ENCODE measurements at places on chromosomes 5 and 9.
A peak's percentile ranks its signal among the peaks of the same experiment; 100 is the strongest.

DNA sequence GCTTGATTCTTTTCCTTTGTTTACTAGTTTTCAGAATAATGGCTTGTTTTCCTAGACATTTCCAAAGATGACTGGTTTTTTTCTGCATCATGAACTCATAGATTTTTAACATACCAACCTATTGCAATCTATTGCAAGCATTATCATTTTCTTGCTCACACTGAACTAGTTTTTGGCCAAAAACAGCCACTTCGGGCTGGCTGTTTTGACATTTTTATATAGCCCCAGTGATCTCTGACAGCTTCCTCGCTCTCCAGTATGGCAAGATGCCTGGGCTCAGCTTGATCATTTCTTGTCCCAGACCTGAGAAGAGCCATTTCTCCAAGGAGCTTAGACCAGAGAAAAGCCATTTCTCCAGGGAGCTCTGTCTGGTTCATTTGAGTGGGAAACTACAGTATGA is 94.3 kb upstream of the MAMDC2 start:
- no peak for DNase-seq

GRCh38 chr9:96514108-96514799 is 64.3 kb downstream of the HABP4 start:
- no peak for DNase-seq

- DNase-seq: no peak
Observed at GRCh38 chr5:112004867-112005622, 248.1 kb upstream of the NREP start.

GRCh38 chr9:137030538-137031527 is 1.1 kb downstream of the FUT7 start:
- DNase-seq: peak; percentile 73

- no peak for DNase-seq
Observed at GRCh38 chr9:114038724-114039313, 39.3 kb downstream of the AMBP start.

- DNase-seq: no peak
Observed at GRCh38 chr5:17282283-17283120, 65.1 kb downstream of the BASP1 start.

- DNase-seq: no peak
Observed at GRCh38 chr5:24325306-24325832, 319.4 kb downstream of the CDH10 start.

- DNase-seq: no peak
Observed at GRCh38 chr5:126651013-126651577, 50.3 kb downstream of the PHAX start.

DNA sequence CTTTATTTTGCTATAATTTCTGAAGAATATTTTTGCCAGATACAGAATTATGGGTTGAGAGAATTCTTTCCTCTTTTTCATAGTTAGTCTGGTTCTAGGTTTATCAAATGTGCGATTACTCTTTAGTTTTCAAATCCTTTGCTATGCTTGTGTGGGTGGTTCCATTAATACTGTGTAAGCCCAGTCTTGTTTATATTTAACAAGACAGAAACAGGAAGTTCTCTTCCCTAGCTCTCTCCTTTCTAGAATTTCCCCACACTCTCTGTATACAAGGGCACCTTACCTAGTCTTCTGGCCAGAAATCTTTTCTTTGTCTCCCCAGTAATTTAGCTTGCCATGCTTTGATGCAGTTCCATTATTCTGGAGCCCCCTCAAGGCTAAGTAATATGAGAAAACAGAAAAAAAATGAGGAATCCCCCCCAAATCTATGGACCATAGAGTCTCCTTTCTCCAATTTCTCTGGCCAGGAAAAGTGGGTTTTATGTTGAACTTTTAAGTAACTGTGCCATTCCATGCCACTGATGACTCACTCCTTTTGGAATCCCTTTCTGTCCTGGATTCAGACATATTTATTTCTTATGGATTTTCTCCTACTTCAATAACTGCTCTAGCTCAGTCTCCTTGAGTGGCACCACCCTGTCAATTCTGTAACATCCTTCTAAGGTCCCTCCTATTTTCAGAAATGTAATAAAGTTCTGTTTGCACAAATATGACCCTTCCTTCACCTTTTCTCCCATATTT is 1714.1 kb downstream of the EFNA5 start:
- DNase-seq: no peak

GRCh38 chr9:33175649-33176325 is 8.7 kb upstream of the B4GALT1 start:
- DNase-seq: no peak

DNA sequence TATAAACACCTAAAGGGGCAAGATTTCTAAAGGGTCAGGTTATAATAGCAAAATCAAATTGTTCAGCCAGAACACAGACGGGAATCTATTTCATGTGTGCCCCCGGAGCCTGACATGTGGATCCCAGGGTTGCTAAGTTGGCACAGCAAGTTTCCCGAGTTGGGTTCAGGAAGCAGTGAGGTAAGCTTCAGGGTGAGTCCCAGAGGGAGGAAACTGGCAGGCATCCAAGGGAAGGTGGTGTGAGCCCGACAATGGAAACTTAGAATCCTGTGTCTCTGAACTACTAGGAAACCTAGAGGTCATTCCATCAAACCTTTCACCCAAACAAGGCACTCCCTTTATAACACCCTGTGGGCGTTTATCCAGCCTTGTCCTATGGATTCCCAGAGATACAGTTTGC is 98.4 kb downstream of the ADRB2 start:
- no peak for DNase-seq

GRCh38 chr5:41869151-41869723 is 988 bp downstream of the OXCT1 start:
- no peak for DNase-seq

DNA sequence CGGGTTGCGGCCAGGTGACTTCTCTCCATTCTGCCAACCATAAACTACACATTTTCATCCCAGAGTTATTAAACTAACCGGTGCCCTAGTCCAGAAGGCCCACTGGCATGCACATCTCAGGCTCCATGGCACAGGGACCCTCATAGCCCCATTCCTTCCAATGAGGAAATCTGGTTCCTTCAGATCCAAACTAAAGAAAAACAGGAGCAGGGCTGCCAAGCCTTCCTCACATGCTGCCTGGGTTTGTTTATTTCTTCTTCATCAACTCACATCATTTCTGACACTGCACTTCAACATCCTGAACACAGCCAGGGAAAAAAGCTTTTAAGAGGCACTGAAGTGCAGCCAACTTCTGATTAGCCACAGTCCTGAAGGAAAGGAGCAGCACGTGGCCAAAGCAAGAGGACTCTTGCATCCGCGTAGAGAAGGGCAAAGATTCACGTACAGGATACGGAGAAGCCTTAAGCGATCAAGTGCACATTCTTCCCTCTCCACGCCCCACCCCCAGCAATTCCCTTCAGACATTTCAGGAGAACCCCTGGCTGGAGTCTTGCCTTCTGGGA is 22.5 kb downstream of the LHFPL2 start:
- no peak for DNase-seq

DNA sequence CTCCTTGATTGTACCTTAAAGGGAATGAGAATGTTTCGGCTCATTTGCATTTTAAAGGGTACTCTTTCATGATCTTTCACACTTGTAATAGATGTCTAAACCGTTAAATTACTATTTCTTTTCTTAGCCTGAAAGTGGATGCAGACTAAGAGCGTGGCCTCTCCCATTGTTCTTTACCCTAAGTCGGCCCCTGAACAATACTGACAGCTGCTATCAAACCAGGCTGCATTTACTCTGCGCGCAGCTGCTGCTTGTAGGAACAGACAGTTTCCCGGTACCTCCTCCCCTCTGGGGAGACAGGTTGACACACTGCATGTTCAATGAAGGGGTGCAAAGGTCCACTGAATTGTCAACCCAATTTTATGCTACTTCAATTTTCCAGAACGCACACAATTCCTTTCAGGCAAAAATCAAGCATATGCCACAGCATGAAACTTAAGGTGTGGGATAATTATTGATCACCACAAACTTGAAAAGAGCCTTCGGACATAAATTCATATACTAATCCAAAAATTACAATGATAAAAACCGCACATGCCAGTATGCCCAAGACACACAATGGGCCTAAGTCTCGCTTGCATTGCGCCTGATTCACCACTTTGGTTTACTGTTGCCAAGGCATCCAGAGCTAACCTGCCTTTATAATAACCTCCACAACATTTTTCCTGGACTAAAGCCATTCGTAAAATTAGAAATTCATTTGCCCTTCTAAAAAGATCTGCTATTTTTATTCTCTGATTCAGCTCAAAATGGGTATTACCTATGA is 39.7 kb downstream of the TLE1 start:
- DNase-seq: no peak

- no peak for DNase-seq
Observed at GRCh38 chr5:156667616-156668015, 182.5 kb upstream of the PPP1R2B start.

- DNase-seq: no peak
Observed at GRCh38 chr5:101288633-101289032, 385.6 kb upstream of the ST8SIA4 start.

DNA sequence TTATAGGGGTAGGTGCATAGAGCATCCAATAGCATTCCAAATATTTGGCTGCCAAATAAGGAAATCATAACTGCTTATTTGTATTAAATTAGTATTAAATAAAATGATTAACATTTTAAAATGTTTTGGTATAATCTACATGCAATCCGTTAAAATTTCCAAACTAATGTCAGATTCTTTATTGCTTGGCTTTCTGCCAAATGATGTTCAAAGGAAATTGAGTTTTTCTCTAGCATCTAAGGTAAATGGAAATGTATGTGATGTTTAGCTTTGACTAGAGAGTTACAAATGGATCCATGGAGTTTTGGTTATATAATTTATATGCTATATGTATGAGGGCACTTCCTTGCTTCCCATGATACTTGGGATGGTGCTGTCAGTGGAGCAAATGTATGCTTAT is 121.7 kb downstream of the ZCCHC7 start:
- DNase-seq: no peak

DNA sequence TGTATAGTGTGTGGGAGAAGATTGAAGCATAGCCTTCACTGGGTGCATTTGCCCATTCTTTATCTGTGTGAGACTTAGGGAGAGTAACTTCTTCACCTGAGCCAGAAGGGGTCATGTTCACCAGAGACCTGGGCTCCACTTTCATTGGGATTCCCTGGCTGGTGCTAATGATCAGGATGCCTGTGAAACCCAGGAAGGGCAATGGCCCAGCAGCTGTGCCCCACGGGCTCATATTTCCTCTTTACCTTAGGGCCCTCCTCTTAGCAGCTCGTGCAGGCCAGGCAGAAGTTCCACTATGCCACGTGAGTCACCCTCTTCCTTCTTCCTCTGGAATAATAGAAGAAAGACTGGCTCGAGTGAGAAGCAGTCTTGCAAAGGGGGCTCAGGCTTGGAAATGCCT is 5.0 kb downstream of the PPARGC1B start:
- peak; percentile 17 for DNase-seq

- peak; percentile 83 for DNase-seq
Observed at GRCh38 chr5:56814963-56815657, at the start of gene MAP3K1. TSS of gene MAP3K1 (plus strand) at chr5:56815549. CDS start at chr5:56815574, 25 bp downstream.

GRCh38 chr5:11522796-11523195 is 381.4 kb downstream of the CTNND2 start:
- no peak for DNase-seq

- DNase-seq: no peak
Observed at GRCh38 chr9:132046456-132046855, 33.2 kb downstream of the MED27 start.

- DNase-seq: no peak
Observed at GRCh38 chr5:68459810-68460139, 244.2 kb downstream of the PIK3R1 start.

- DNase-seq: no peak
Observed at GRCh38 chr9:8564960-8565359, 765.4 kb upstream of the DMAC1 start.

DNA sequence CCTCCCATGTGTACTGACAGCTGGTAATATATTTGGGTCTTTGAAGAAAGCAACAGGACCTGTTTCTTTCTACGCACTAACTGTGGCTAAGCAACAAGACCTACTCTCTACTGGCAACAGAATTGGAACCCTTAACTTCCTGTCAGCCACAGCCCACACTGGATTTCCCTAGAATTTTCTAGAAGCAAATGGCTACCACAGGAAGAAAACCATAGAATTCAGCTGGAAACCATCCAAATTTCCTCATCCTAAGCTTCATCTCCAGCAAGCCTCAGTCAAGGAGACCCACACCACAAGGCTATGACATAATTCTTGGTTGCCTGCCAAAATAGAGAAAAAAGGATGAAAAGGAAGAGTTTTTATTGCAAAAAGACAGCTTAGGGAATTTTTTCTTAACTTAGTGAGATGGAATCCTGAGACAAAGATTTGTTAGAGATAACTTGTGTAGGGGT is 171.8 kb upstream of the TNC start:
- no peak for DNase-seq

DNA sequence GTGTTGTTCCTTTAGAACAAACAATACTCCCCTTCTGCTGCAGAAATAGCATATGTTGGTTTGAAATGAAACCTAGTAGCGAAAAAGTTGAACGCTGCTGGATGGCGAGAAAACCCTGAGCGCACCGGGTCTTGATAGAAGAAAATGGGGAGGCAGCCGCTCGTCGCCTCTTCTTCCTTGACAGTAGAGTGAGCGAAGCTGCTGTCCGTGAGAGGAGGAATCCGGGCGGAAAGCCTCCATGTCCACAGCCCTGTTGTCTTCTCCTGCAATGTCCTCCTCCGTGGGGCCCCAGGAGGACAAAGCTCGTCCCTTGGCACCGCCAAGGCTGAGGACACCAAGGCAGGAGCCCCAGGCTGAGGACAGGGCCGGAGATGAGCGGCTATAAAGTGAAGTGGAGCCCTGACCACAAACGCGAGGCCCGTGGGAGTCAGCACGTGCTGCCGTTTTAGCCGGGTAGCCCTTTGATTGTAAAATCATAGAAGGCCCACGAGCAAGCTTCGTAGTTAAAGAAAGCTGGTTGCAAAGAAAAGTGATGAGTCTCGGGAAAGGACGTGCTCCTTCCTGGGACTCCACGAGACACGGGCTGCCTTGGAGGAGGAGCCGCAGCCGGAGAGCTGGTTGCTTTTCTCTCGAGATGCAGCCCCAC is 35.6 kb downstream of the MRPL36 start:
- DNase-seq: no peak

- no peak for DNase-seq
Observed at GRCh38 chr5:91312698-91313097, 70.4 kb downstream of the ARRDC3 start.

GRCh38 chr5:77006124-77006523 is 24.1 kb upstream of the AGGF1 start:
- no peak for DNase-seq

DNA sequence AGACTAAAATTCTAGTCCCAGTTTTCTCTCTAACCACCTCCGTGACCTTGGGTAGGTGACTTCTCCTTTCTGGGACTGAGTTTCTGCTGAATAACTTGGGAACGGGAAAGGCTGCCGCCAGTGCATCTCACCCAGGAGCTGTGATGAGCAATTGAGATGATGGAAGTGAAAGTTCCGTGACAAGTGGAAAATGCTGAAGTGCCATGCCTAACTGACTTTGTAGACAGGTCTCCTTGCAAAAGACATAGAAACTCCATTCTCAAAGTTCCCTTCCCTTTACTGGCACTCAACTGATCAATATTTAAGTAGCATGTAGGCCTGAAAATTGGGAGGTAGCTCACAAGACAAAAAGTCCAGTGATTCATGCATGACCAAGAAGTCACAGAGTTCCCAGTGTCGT is 6.3 kb upstream of the ADAM19 start:
- DNase-seq: no peak

Measured in stimulated activated CD8-positive, alpha-beta memory T cell treated with anti-CD3 and anti-CD28 coated beads, Interleukin-4, amount 100 ng/mL, for 48 hours (primary cell).